ENCODE measurements at places on chromosomes 6 and 20.

DNA sequence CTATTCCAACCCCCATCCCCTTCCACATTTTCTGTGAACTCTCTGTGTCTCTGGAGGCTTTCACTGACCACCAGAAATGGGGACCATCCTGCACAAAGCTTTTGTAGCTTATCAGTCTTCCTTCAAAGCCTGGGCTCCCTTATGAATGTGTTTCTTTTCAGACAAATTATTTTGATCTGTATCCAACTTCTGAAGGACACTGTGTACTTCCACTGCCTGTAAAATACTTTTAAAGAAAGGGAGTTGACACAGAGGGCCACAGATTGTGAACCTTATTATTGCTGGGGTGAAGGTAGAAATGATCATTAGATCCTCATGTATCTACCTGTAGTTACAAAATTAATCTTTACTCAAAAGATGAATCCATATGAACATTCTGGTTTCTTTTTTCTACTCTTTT is 135.6 kb downstream of the CARMIL1 start:
- no peak for DNase-seq

- no peak for DNase-seq
Measured at GRCh38 chr6:80642452-80642851, 536.0 kb downstream of the BCKDHB start.

DNA sequence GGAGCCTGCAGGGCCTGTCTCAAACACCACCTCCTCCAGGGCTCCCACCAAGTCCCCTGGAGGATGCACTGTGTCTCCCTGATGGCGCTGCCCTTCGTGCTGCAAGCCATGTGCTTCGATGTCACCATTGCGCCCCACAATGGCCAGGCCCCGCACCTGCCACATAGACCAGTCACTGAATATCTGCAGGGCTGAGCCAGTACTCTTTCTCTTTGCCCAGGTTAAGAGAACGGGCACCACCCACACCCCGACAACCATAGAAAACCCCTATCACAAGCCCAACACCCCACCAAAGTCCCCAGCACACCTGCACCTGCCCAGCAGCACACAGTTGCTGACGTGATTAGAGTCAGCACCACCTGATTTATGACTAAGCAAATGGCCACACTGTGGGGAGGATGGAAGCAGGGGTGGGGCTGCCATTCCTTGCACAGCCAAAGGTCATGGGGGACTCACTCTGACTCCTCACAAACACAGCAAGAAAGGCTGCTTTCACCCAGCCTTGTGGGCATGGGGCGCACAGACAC is 104.3 kb downstream of the SLC23A2 start:
- DNase-seq, result no peak

- DNase-seq, result no peak
Measured at GRCh38 chr6:29953001-29953441, 10.7 kb downstream of the HLA-A start.

- DNase-seq, result no peak
Measured at GRCh38 chr6:14187406-14187805, 69.8 kb downstream of the CD83 start.

DNA sequence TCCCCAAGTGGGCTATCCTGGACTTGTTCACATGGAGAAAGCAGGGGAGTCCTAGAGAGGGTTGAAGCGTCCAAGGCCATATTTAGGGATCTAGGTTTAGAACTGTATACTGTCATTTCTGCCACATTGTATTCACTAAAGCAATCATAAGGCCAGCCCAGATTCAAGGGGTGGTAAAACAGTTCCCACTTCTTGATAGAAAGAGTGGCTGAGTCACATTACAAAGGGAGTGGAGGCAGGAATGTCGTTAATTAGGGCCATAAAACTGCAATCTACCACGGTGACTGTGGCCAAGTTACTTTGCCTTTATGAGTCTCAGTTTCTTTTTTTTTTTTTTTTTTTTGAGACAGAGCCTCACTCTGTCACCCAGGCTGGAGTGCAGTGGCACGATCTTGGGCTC is 7.4 kb upstream of the UBR2 start:
- DNase-seq, result no peak

DNA sequence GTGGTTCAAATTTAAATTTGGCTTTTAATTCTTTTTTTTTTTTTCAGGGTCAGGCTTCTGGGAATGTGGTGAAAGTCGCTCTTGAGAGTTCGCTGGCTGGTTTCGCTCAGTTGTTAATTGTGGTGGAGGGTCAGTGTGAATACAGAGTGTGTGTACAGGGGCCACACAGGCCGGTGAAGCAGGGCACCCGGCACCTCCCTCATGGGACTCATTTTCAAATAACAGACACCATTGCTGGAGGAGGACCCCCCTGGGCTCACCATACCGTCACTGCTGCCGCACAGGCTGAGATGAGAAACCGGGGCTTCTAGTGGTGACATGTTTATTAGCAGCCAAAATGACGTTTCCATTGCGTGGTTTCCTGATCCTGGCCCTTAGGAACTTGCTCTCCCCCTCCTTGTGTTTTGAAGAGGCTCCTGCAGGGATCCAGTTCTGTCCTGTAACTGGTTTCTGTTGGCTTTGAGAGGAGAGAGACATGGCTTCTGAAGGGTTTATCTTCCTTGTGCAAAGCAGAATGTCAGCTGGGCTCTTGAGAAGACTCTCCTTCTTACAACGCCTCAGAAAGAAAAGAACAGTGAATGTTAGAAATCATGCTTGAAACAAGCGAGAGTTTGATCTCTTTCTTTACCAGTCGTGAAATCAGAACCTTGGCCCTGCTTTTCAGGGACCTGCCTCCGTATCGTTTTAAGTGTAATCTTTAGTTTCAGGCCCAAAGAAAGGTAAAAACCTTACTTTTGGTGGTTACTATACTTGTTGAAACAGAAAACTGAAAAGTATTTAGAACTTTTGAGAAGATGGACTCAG is 37.8 kb downstream of the DUSP22 start:
- DNase-seq, result no peak

DNA sequence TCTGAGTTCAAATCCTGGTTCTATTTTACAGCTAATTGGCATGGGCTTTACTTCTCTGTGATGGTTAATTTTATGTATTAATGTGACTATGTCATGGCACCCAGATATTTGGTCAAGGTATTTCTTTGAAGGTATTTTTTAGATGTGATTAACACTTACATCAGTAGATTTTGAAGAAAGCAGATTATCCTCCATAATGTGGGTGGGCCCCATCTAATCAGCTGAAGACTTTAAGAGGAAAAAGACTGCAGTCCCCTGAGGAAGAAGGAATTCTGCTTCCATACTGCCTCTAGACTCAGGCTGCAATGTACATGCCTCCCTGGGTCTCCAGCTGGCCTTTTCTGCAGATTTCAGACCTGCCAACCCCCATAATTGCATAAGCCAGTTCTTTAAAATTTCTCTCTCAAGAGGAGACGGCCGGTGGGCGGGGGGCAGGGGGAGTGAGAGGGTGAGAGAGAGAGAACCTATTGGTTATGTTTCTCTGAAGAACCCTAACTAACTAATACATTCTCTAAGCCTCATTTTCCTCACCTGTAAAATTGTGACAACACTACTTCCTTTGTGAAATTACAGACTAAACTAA is 338.2 kb upstream of the PRDM1 start:
- DNase-seq, result no peak

- DNase-seq, result no peak
Measured at GRCh38 chr6:118902726-118903125, 8.8 kb downstream of the ASF1A start.

- no peak for DNase-seq
Measured at GRCh38 chr20:50915424-50915823, 15.8 kb downstream of the ADNP start.

GRCh38 chr6:167998215-167998614 is 744 bp downstream of the KIF25 start:
- DNase-seq, result no peak

GRCh38 chr6:53539561-53539960 is 5.3 kb downstream of the GCLC start:
- DNase-seq, result no peak

- DNase-seq, result no peak
Measured at GRCh38 chr20:33761698-33762250, 30.0 kb downstream of the ZNF341 start.

DNA sequence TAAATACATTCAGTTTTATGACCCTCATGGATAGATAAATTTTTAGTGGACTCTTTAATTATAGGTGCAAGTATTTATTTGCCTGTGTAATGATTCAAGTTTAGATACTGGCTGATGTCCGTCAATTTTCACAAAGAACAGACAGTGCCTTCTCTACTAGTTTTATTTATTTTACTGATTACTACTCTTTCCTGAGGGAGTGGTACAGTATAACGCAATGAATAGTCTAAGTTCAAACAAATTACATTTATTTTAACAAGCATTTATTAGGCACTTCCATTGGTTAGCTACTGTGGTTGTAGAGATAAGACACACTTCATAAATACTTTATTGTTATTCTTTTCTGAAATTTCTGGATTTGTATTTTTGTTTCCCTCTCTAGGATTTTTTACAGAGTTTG is 74.3 kb downstream of the ADGRG6 start:
- no peak for DNase-seq

GRCh38 chr20:58709703-58710039 is 17.1 kb downstream of the NPEPL1 start:
- no peak for DNase-seq

DNA sequence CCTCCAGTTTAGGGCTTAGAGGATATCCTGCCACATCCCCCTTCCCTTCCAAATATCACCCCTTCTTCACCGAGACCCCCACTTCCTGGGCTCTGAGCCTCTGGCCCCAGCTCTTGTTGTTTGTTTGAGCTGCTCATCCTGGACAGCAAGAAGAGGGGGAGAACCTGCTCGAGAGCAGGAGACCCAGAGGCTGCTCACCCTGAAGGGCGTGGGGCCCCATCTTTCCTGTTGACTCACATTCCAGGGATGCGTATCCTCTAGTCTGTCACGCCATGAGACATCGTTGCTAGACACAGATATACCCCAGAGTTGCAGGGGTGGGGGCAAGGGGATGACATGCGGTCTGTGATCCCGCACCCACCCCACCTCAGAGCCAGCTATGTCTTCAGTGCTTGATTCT is 5.7 kb upstream of the TNXB start:
- no peak for DNase-seq

- DNase-seq, result no peak
Measured at GRCh38 chr6:11140056-11140455, 28.5 kb upstream of the ERVFRD-1 start.

- DNase-seq, result no peak
Measured at GRCh38 chr6:47593979-47594378, 104.4 kb upstream of the ADGRF4 start.

DNA sequence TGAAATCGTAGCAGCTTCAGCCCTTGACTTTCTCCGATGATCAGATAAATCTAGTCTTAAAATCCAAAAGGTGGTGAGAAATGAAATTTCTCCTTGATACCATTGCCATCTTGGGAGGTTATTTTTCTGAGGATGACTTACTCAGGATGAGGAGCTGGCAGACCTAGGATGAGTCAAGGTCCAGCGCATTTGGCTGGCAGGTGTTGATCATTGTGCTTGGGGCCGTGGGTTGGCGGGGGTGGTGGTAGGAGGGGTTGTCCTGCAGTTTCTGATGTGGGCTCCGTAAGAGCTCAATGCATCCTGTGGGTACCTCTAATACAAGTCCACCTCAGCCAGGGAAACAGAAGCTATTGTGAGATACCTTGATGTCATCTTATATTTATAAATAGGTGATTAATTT is 148.3 kb upstream of the SCGN start:
- DNase-seq, result no peak

DNA sequence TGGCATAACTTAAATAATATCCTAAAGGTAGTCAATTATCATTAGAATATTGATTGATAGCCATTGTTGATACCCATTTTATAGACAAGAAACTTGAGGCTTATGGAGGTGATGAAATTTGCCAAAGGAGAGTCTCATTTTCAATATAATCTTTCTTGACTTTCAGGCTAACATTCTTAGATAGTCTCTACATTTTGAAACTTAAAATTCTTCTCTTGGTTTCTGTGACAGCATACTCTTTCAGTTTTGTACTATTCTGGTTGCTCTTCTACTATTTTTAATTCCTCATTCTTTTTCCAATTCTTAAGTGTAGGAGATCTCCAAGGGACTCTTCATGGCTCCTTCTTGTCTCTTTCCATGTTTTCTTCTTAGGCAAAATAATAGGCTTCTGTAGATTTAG is 3.7 kb upstream of the SH3BGRL2 start:
- no peak for DNase-seq

- no peak for DNase-seq
Measured at GRCh38 chr6:13013681-13014503, 297.3 kb downstream of the PHACTR1 start.

DNA sequence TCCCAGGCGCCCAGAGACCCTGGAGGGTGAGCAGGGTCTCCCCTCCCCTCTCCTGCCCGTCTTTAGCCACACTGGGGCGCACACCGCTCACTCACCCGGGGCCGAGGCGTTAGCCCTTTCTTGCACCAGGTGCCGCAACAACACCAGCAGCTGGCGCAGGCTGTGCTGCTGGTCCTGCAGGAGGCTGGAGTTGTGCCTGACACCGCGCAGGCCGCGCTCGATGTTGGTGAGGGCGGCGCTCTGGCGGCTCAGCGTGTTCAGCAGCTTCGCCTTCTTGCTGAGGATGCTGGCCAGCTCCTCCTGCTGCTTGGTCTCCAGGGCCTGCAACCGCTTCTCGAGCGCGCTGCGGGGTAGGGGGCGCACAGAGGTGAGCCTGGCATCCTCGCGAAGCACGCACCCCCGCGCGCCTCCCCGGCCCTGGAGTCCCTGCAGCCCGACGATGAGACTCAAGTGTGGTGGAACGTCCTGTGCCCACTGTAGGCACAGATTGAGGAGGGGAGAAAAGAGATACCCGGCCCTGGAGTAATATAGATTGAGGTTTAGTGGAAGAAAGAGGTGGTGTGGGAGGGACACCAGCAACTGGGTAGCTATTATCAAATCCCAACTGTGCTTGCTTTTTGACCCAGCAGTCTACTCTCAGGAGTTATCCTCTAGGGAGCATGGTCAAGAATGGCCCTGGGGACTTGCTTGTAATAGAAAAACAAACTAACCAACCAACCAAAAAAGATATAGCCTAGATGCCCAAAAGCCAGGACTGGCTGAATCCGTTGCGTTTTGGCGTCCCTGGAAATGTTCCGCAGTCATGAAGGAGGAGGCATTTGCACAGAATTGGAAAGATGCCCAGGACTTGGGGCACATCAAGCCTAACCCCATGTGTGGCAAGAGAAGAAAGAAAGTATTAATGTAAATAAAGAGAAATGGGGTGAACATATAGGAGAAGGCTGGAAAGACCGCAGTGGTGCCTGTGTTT is 30.9 kb downstream of the ANGPT4 start:
- no peak for DNase-seq

GRCh38 chr6:134564705-134565104 is 246.8 kb upstream of the SGK1 start:
- DNase-seq, result no peak

DNA sequence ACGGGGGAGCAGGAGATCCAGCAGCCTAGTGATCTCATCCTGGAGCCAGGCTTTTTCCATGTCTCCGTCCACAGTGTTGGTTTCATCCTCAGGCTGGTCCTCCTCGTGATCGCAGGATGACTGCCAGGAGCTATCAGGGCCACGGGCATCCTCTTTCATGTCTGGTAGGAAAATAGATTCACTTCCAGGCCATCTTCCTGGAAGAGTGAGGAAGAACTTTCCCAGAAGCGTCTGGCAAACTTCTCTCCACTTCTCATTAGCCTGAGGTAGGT is 15.3 kb upstream of the SLC9A8 start:
- DNase-seq, result no peak

- peak; percentile 71 for DNase-seq
Measured at GRCh38 chr6:28161410-28162079, 19.9 kb downstream of the ZKSCAN8 start.

GRCh38 chr6:19035461-19036195 is 648.5 kb downstream of the RNF144B start:
- DNase-seq, result no peak
